RPMI7951 (cell line): ENCODE measurements at places on chromosomes 6 and 20. TPM values are rescaled to one million over a fixed set of nuclear protein-coding genes. Genes with fewer than 3 reads are reported as not detected.

OTOR gene
- not detected in 2 replicates for total RNA-seq

ENPP5 gene
- total RNA-seq, result 0.12 TPM in 1 of 2 replicates, not detected in the other

CDS2 gene
- 26.2 and 29.2 TPM in 2 replicates for total RNA-seq

NCOA6 gene
- total RNA-seq, result 9.1 and 10.9 TPM in 2 replicates

SGK2 gene
- total RNA-seq, result not detected in 2 replicates

COL20A1 gene
- not detected in 2 replicates for total RNA-seq

WFDC13 gene
- total RNA-seq, result not detected in 2 replicates

NUS1 gene
- 17.7 and 22.5 TPM in 2 replicates for total RNA-seq

ANKRD6 gene
- 0.48 and 2.7 TPM in 2 replicates for total RNA-seq

DYNLT2 gene
- total RNA-seq, result 1.8 and 2.0 TPM in 2 replicates

ADGB gene
- total RNA-seq, result not detected in 2 replicates

C6orf89 gene
- total RNA-seq, result 36.3 and 38.9 TPM in 2 replicates
